ENCODE measurements at places on chromosomes 13 and 19.

GRCh38 chr19:2488942-2489731, 13.2 kb downstream of the GADD45B start:
- no peak for DNase-seq

- DNase-seq, result no peak
Observed at GRCh38 chr19:40552848-40553247, 23.8 kb upstream of the SHKBP1 start.

DNA sequence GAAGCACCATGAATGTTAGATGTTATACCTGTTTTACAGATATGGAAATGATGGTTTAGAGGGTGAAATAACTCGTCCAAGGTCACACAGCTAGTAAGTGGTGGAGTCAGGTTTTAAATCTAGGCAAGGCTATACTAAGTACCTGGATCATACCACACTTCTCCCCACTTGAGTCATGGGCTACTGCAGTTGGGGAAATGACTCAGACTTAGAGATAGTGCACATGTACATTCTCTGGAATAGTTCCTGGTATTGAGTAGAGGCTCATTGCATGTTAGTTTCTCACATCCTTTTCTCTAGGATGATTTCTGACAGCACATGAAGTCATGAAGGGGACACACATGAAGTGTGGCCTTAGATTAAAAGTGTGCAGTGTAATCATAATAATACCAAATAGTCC, 76.2 kb upstream of the TNFSF11 start:
- no peak for DNase-seq

DNA sequence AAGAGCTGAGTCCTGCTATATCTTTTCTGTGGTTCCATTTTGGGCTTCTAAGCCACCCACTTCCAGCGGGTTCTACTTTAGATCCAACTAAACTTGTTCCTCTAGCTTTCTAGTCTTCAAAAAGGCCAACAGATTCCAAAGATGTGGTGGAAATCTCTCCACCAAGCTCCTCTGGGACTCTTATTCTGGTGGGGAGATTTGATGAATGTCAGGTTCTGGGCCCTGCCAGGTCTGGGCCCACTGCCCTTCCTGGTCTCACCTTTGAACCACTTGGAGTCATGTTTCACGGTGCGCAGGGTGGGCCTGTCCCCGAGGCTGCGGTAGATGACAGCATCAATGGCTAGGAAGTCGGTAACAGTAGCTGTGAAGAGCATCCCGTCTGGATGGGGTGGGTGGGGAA, 4.8 kb downstream of the SEMA6B start:
- no peak for DNase-seq

GRCh38 chr13:33933810-33934209, 115.9 kb downstream of the RFC3 start:
- no peak for DNase-seq

GRCh38 chr13:113855012-113855921, 8.6 kb downstream of the GAS6 start:
- DNase-seq, result no peak

- no peak for DNase-seq
Observed at GRCh38 chr13:31846961-31847752, 107.8 kb downstream of the RXFP2 start.

- no peak for DNase-seq
Observed at GRCh38 chr13:85262499-85262898, 536.7 kb downstream of the SLITRK6 start.

GRCh38 chr19:41353466-41354342, at the start of gene TGFB1:
Gene TGFB1, minus strand, starts transcription at chr19:41353922. Its CDS starts 878 bp downstream, at chr19:41353044.
- DNase-seq, result peak; percentile 82
